ENCODE measurements at places on chromosomes 5 and 9. TPM values are rescaled to one million over a fixed set of nuclear protein-coding genes. Genes with fewer than 3 reads are reported as not detected.

MELK gene
- polyA plus RNA-seq: 19.9 TPM

DNA sequence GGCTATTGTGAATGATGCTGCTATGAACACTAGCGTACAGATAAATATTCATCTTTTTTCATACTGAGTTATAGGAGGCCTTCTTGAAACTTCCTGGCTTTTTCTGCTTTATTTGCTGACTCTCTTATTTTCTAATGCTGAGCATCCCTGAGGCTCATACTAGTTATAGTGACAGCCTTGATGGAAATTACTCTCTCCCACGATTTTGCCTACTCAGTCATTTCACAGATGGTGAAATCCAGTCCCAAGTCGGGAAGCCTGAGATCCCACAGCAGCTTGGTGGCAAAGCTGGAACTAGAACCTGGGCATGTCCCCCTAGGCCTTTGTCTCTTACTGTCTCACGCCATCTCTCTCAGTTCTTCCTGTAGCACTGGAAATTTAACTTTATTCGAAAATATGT is 22.4 kb downstream of the NANS start:
- no peak for DNase-seq

DNA sequence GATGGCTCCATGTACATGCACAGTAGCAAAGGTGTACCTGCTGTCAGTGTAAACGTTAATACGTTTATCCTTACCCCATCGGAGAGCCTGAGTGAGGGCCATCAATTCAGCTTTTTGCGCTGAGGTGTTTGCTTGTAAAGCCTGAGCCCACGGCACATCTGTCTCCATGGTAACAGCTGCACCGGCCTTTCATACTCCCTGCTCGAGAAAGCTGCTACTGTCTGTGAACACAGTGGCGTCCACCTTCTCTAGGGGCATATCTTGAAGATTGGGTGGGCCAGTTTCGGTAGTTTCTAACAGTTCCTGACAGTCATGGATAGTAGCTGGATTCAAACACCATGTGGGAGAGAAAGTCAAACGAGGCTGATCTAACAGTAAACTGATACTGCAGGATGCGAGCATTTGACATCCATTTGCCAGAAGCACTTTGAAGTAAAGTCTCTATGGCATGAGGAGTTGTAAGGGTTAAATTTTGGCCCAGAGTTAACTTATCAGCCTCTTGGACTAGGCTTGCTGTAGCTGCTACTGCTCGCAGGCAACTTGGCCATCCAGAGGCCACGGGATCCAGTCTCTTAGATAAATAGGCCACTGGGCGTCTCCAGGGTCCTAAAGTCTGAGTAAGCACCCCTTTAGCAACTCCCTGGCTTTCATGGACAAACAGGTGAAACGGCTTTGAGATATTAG is 21.0 kb upstream of the RHOBTB3 start:
- DNase-seq: no peak

GRCh38 chr5:133921069-133921468 is 47.4 kb downstream of the C5orf15 start:
- DNase-seq: no peak

WDR38 gene
- polyA plus RNA-seq: 7.2 TPM

- no peak for DNase-seq
These were observed 119.1 kb upstream of the NR5A1 start for GRCh38 chr9:124626276-124626675.

FOXD4 gene
- 0.34 TPM for polyA plus RNA-seq

DNA sequence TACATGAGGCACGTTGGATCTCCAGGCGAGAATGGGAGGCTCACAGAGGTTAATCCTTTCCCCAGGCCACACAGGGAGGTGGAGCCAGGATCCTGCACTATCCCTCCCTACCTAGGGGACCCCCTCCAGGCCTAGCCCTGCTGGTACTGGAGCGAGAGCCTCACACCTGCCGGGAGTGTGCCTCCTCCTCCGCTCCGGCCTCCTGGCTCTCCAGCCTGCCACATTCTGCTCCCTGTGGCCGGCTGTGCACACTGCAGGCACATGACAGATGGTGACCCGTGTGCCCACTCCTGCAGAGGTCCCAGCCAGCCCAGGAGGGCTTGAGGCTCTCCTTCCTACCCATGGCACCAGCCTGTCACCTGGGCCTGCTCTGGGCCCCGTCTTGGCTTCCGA is 93.4 kb downstream of the RXRA start:
- DNase-seq: no peak

GOLM1 gene
- 115 TPM for polyA plus RNA-seq

- DNase-seq: no peak
These were observed 2.6 kb downstream of the SLC31A1 start for GRCh38 chr9:113223963-113224362.

MRPS30 gene
- 39.0 TPM for polyA plus RNA-seq

SMC2 gene
- 23.5 TPM for polyA plus RNA-seq
